GM20000 (cell line): ENCODE measurements at places on chromosomes 5 and 9.

- no peak for DNase-seq
Measured at GRCh38 chr5:103101079-103101750, 18.7 kb downstream of the GIN1 start.

- no peak for DNase-seq
Measured at GRCh38 chr5:132387640-132388117, 18.2 kb downstream of the SLC22A5 start.

GRCh38 chr9:78325343-78325742 is 28.4 kb downstream of the PSAT1 start:
- DNase-seq, result no peak

DNA sequence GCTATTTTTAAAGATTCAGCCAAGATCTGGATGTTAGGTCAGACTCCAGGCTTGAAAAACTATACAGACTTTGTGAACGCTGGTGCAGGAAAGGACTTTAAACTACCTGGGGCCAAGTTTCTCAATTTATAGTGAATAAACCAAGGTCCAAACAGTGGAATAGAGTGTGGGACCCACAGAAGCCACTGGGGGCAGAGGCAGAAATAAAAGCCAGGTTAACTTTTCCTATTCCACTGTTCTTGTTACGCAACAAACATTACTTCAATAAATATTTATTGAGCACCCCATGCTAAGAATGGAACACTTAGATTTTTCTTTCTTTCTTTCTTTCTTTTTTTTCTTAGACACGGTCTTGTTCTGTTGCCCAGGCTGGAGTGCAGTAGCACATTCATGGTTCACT is 11.0 kb upstream of the HAVCR1 start:
- no peak for DNase-seq

DNA sequence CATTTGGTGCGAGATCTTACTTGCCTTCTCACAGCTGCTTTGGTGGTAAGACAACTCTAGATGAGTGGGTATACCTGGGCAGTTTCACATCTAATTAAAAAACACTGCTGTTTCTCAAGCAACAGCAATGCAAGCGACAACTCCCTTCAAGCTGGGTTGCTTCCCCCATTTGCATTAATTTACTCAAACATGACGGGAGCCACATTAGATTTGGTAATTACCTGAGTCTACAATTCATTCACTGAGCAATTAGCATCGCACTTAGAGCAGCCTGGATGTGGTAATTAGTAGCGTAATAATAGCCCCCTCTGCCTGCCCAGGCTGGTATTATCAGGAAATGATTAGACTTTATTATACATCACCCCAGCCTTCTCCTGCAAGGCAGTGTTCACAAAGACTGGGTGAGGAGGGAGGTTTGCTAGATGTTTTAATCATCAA is 73.4 kb downstream of the FBXO38 start:
- no peak for DNase-seq

DNA sequence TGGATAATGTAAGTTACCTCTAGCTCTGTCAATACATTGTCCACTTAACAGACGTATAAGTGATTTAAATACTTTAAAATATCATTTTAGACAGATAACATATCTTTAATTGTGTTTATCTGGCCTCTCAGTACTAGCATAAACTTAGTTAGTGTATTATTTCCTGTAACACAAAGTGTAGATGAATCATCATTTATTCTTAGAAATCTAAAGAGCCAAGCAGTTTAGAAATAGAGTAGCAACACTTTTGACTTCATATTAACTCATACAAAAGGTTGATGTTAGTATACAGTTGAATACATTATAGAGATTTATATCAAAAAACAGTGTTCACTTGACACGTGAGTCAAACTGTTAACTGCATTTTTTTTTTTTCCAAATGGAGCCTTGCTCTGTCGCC is 18.0 kb downstream of the NCBP1 start:
- no peak for DNase-seq

DNA sequence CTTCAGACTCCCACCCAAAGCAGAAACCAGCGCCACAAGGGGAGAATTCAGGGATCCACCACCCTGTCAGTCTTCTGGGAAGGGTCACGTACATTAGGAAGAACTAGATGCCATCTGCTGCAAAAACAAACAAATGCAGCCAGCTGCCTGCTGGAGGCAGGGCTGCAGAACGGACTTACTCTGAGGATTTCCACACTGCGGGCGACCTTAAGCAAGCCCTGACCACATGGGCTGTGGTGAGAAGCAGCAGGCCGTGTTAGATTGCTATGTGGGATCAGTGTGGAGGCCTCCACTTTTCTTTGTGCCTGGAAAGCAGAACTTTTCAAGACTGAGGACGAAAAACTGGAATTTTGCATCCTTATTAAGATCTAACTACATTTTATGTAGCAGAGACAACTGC is 13.4 kb upstream of the LTC4S start:
- no peak for DNase-seq
